ENCODE measurements at places on chromosomes 11 and 22. TPM values are rescaled to one million over a fixed set of nuclear protein-coding genes. Genes with fewer than 3 reads are reported as not detected.

The GGT5 gene
- 1.2 TPM for total RNA-seq

The TRIM49 gene
- total RNA-seq, result not detected

The SYT12 gene
- under 0.01 TPM for total RNA-seq

The CD3G gene
- total RNA-seq, result not detected

The CNIH2 gene
- total RNA-seq, result 0.17 TPM

The OR2D2 gene
- 0.09 TPM for total RNA-seq

The PLAAT2 gene
- not detected for total RNA-seq

The SEC14L2 gene
- total RNA-seq, result 19.1 TPM

Data from bronchial smooth muscle cell (primary cell).